ENCODE measurements at places on chromosomes 2 and 18.

DNA sequence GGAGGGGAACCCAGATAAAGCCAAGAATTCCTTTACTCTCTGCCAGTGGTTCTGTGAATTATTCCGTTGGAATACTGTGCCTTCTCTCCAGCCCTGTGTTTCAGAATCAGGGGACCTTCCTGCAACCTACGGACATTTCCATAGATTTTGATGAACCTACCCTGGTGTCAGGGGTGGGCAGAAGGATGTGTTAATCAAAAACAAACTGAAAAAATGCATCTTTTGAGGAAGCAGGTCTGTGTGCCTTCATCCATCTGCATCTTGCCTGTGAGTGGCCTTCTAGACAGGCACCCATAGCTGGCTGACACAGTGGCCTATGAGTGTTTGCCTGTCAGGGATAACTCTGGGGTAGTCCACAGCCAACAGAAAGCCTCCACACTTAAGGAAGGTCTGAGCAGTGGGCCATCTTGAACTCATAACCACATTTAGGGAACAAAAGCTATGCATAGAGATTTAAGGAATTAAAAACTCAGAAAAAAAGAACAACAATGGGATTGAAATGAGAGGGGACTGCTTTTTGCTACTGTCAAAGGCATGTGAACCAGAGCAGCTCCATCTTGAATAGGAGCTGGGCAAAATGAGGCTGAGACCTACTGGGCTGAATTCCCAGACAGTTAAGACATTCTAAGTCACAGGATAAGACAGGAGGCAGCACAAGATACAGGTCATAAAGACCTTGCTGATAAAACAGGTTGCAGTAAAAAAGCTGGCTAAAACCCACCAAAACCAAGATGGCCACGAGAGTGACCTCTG is 45.9 kb upstream of the ITGA6 start:
- DNase-seq, result no peak

DNA sequence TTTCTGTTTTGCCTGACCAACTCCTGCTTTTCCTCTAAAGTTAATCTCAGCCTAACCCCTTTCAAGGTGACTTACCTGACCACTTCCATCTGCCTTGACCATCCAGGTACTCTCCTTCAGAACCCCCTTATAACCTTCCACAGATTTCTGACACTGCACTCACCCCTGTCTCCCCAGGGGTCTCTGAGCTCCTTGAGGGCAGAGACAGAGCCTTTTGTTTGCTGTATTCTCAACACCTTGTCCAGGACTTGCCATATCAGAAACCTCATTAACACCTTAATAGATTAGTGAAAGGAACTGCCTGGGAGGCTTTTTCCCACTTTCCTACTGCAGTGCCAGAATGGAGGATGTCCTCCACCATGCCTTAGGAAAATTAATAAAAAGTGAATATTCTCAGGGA is 119.7 kb upstream of the SERPINE2 start:
- no peak for DNase-seq

GRCh38 chr18:73896685-73897084 is 250.9 kb downstream of the FBXO15 start:
- DNase-seq, result no peak

DNA sequence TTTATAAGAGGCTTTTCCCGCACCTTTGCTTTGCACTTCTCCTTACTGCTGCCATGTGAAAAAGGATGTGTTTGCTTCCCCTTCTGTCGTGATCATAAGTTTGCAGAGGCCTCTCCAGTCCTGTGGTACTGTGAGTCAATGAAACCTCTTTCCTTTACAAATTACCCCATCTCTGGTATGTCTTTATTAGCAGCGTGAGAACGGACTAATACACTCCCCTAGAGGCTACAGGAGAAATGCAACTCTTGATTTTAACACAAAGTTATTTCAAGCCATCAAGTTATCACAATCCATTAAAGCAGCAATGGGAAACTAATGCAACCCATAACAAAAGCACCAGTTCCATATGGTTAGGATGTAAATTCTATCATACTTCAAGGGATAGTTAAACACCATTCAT is 1378.8 kb upstream of the DDX18 start:
- DNase-seq, result no peak

GRCh38 chr2:174585146-174585545 is 12.5 kb downstream of the WIPF1 start:
- no peak for DNase-seq

- DNase-seq, result no peak
Measured at GRCh38 chr2:117190856-117191559, 623.5 kb upstream of the DDX18 start.

DNA sequence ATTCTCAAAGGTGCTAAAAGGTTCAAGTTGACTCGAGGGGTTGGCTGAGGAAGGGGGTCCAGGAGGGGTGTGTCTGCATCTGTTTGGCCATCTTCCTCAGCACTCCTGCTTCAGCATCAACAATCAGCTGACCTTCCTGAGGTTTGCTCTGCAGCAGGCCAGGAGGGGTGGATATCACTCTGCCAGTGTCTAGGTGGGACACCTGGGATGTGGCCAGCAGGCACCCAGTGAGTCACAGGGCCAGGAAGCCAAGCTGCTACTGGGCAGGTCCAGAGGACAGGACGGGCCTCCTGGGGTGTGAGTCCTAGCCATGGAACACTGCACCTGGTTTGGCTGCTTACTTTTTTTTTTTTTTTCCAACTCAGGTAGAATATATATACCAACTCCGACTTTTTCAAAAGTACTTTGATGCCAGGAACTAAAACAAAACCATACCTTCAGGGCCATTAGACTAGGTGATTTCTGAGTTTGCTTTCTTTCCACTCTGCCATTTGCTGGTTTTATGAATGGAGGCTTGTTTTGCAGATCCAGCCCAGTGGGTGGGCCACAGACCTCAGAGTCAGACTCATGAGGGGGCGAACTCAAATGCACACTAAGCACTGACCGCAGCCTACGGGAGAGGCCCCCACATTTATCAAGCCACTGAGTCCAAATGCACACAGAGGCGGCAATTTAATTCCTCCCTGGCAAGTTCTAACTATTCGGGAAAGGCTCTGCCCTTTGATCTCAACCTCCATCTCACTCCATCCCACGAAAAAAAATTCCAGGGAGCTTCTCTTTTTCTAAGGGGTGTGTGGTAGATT is 76.0 kb downstream of the UXS1 start:
- DNase-seq, result no peak

GRCh38 chr2:10338270-10339188 is 35.8 kb downstream of the HPCAL1 start:
- no peak for DNase-seq

GRCh38 chr2:205435970-205436369 is 246.3 kb upstream of the NRP2 start:
- DNase-seq, result no peak

DNA sequence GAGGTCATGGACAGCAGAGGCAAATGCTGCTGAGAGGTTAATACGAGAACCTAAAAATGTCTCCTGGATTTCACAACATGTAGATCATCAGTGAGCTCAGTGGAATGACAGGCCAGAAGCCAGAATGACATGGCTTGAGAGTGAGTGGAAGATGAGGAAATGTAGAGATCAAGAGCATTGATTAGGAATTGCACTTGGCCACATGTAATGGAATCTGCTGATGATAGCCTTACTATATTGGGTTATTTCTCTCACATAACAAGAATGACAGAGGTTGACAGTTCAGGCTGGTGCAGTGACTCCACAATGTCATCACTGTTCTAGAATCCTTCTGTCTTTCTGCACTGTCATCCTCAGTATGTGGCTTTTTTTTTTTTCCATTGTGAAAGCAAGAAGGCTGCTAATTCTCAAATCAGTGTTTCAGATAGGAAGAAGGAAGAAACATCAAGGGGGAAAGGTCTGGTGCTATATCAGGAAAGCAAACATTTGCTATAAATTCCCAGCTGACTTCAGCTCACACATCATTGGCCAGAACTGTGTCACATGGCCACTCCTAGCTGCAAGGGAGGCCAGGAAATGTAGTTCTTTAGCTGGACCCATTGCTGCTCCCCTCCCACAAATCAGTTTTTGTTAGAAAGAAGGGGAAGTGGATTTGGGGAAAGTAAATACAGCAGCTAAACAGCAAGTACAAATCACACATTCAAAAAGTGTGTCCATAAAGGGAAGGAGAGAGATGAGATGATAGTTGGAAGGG is 127.2 kb downstream of the FAM161A start:
- DNase-seq, result no peak

- DNase-seq, result no peak
Measured at GRCh38 chr18:48066225-48066652, 135.8 kb upstream of the SMAD2 start.

DNA sequence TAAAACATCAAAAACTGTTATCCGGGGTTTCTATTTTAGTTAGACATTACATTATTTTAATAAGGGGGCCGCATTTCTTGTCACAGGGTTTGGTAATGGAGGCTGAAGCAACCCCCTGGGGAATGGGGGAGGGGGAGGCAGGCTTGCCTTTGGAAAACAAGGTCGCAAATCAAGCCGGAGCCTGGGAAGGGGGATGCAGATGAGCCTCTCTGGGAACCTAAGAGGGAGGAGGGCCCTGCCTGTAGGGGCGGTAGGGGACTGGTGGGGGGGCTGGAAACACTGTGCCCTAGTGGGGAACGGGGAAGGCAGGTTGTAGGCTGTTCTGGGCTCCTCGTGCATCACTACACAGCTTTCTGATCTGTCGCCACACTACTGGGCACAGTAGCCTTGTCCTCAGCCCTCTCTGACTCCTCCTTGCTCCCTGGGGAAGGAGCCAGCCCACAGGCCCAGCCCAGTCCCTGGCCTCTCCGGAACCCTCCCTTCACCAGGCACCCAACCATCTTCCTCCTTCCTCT is 170.2 kb upstream of the SMAD2 start:
- DNase-seq, result no peak

GRCh38 chr18:13218368-13218991 is at the start of gene LDLRAD4:
Gene LDLRAD4, plus strand, starts transcription at chr18:13218760.
- no peak for DNase-seq

DNA sequence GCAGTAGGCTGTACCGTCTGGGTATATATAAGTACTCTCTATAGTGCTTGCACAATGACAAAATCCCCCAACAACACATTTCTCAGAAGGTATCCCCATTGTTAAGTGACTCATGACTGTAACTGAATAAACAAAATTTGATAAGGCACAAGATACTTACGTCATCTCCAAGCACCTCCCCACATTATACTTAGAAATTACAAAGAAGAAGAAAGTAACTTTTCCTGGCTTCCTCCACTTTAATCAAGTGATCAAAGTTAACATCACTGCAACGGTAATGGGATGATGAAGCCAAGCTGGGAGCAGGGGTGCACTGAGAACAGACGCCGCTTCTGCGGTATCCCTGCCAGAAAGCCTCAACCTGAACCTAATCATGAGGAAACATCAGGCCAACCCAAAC is 9.7 kb downstream of the TNS1 start:
- no peak for DNase-seq

DNA sequence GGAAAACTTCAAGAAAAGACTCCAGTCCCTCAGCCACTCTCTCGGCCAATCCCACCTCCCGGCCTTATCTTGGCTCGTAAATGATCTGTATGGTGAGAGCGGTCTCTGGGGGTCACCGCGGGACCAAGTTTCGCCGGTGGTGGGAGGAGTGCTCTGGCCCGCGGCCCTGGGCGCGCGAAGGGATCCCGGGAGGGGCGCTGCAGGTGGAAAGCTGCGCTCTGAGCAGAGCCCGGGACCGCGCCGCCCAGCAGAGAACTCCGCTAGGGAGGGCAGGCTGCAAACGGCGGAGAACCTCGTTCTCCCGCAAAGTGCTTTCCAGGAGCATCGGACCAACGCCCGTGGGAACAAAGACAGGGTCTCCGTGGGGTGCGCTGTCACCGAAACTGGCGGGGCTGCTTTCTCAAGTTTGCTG is 622 bp downstream of the LRP2 start:
- DNase-seq, result no peak

- DNase-seq, result peak; percentile 67
Measured at GRCh38 chr2:74834792-74835755, 1.1 kb downstream of the HK2 start.

- no peak for DNase-seq
Measured at GRCh38 chr2:20565101-20565622, 85.7 kb downstream of the HS1BP3 start.

DNA sequence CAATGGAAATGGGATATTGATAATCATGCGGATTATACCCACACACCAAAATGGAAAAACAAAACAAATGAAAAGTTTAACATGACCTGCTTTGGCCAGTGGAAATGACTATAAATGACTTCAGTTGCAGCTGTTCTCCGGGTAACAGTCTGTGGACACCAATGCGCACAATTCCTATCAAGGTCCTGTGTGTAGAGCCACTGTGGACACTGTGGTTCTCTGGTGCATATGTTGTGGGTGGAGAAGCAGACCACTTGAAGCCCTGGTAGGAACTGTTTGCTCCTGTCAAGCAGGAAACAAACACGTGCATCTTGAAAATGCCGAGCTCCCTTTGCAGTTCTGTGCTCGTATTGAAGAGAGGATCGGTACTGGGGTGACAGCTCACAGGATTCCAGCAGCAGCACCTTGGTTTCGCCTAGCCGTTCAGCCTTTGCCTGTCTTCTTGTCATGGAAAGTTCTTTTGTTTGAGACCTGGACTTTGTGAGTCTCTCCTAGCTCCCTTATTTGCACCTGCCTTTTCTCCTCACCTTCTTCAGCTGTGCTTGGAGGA is 32.9 kb downstream of the NCK2 start:
- no peak for DNase-seq

DNA sequence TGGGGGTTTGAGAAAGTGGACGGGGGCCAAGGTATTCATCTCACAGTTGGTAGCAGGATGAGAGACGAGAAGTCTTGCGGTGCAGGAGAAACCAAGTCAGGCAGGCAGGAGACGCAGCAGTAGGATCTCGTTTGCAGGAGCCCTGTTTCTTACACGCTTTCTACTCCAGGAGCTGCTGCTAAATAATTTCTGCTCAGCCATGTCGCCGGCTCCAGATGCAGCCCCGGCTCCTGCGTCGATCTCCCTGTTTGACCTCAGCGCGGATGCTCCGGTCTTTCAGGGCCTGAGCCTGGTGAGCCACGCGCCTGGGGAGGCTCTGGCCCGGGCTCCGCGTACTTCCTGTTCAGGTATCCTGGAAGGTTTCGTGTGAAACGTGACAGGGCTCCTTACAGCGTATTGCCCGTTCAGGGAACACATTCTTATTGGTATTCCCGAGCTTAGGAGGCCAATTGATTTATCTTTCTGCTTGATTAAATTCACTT is 494 bp downstream of the ANKZF1 start:
- peak; percentile 45 for DNase-seq

Data from hepatic stellate cell (primary cell).